NCI-H2029 (cell line): ENCODE measurements at places on chromosomes 12 and 14.
A peak's percentile ranks its signal among the peaks of the same experiment; 100 is the strongest.

DNA sequence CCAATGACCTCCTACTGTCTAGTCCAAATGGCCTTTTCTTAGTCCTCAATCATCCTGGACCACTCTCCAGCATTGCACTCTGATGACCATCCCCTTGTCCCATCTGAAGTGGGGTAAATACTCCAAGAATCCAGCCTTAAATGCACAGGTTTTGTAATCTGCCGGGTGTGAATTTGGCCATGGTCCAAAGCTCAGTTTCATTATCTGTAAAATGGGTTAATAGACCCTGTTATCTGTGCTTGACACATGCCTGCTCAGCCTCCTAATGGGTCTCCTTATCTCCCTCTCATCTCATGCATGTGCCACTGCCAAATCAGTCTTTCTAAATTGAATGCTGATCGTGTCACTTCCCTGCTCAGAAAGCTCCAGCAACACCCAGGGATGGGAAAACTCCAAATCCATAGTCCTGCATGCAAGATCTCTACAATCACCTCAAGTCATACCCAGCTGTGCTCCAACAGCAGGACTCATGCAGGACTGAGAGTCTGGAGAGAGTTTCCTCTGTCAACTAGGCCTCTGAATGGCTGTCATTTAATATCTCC lies 22.3 kb downstream of the LGR5 start:
- no peak for DNase-seq

GRCh38 chr12:28121899-28122655 lies 68.2 kb upstream of the CCDC91 start:
- no peak for DNase-seq

DNA sequence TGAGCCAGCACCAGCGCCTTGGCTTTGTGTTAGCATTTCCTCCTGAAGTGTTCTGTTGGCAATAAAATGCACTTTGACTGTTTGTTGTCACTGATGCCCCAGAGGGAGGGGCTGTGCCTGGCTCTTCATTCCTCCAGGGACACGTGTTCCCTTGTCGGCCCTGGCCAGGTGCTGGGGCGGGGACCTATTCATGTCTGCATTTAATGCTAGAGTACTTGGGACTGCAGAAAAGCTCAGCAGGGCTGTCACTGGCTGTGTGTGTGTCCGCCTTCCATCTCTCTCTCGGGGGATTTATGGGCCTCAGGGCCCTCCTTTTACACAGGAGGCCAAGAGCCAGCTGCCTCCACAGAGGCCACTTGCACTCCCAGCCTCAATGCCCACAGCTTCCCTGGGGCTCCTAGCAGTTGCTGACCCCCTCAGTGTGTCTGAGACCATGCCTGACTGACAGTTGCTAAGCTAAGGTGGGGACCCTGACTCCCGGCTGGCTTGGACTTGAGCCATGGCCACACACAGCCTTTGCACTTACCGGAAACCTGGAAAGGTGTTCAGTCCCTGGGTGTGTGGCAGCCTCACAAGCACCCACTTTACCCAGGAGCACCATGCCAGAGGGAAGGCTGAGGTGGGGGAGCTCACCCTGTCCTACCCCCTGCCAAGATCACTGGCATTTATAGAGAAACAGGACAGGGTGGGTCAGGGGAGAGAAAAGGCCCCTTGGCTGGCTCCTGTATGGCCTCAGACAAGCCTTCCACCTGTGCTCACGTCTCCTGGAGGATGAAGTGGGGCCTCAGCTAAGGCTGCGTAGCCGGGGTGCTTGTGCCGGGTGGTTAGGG lies 27.8 kb downstream of the HIP1R start:
- DNase-seq = peak; percentile 95

- peak; percentile 92 for DNase-seq
Observed at GRCh38 chr14:58805605-58806409, 168.0 kb downstream of the DACT1 start.

GRCh38 chr12:76852106-76852505 lies 26.7 kb downstream of the CSRP2 start:
- no peak for DNase-seq

- DNase-seq = peak; percentile 41
Observed at GRCh38 chr12:23950775-23951451, 1.4 kb upstream of the SOX5 start.

DNA sequence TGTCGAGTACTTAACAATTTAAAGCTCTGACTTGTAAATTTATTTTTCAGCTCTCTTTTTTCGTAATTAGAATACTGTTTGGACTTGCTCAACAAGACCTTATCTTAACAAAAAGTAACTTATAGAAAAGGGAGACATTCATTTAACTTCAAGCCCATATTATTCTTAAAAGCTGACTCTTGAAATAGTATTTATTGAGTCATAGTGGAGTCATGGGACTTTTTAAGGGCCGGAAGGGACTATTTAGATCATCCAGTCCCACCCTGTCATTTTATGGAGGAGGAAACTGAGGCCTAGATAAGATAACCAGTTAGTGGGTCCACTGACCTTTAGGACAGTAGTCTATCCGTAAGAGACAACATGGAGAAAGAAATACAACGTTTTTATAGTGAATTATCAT lies 1.5 kb downstream of the RAP1B start:
- no peak for DNase-seq

GRCh38 chr14:76514213-76514998 lies 138.5 kb downstream of the ESRRB start:
- no peak for DNase-seq

- DNase-seq = no peak
Observed at GRCh38 chr14:64502887-64503433, 678 bp downstream of the ZBTB25 start.

- DNase-seq = peak; percentile 81
Observed at GRCh38 chr14:55131370-55132137, 2.5 kb downstream of the LGALS3 start.

- no peak for DNase-seq
Observed at GRCh38 chr14:91729756-91730155, 2.1 kb downstream of the CATSPERB start.

GRCh38 chr14:94344389-94344788 lies 21.3 kb upstream of the SERPINA6 start:
- no peak for DNase-seq

DNA sequence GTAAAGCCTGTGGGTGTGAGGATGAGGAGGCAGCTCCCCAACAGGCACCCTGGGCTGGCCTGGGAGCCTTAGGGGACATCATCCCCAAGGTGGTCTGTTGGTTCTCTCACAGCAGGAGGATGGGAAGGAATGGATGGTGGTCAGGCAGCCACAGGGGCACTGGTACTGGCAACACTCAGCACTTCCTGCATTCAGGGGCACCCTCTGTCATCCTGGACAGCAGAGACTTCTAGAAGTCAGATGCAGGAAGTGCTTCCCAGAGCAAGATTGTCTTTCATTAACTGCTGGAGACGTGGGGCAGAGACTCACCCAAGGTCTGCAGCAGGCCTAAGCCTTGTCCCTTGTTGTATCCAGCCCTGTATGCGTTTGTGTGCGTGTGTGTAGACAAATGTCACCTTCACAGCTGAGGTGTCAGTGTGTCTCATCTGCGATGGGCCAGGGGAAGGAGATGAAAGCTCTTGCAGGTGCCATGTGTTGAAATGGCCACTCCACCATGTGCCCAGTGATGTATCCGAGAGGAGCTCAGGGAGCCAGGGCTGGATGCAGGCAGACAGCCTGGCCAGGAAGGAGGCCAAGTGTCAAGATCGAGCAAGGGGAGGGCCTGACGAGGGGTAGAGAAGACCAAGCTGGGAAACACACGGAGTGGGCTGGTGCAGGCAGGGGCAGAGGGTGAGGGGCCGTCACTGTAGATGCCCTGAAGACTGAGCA lies 85.1 kb downstream of the PITPNM2 start:
- DNase-seq = no peak

- DNase-seq = no peak
Observed at GRCh38 chr14:68972507-68973218, 6.4 kb downstream of the ACTN1 start.
